SW 1271 (cell line): ENCODE measurements at places on chromosomes 1 and 21.

DNA sequence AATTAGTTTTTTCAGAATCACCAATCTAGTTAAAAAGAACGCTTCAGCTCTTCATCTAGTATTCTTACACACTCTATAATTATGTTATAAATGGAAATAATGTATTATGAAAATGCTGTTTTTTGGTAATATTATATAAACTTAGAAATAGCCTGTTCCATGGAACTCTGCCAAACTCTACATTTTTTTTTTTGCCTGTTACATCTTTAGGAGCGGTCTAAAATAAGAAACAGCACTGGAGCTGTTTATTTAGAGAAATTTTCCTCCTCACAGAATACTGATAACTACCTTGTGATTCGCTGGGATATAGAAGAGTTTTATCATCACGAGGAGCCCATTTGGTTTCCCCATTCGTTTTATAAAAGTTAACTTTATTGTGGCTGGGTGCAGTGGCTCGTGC, 58.5 kb downstream of the PKN2 start:
- DNase-seq = no peak

- DNase-seq = no peak
These were observed at the start of gene SYT2 for GRCh38 chr1:202710070-202711045. Gene SYT2 (minus strand): TSS chr1:202710454. CDS start chr1:202605772, 104,682 bp downstream.

DNA sequence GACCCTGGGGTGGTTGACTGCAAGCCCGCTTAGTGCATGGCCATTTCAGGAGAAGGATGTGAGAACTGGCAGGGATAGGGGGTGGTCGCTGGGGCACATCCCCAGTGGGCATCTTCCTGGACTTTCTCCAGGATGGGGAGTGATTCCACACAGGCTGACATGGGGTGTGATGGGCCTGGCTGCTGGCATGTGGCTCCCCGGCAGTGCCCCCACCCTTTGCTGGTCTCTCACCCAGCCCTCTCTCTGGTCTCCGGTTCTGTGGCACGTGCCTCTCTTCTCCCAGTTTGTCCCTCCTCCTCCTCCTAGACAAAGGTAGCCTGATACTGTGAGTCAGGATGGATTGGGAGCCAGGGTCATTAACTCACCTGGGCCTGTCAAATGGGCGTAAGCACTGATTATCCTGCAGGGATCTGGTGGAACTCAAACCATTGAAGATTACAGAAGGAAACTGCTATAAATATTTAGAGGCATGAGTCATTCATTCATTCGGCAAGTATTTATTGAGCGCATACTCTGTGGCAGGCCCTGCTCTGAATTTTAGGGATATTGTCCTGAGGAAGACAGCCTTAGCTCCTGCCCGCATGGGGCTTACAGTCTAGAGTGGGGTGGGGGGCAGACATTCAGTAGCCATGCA, 23.6 kb upstream of the EPS8L3 start:
- DNase-seq = no peak

- DNase-seq = no peak
These were observed 520.5 kb downstream of the SMYD3 start for GRCh38 chr1:245986404-245987218.

DNA sequence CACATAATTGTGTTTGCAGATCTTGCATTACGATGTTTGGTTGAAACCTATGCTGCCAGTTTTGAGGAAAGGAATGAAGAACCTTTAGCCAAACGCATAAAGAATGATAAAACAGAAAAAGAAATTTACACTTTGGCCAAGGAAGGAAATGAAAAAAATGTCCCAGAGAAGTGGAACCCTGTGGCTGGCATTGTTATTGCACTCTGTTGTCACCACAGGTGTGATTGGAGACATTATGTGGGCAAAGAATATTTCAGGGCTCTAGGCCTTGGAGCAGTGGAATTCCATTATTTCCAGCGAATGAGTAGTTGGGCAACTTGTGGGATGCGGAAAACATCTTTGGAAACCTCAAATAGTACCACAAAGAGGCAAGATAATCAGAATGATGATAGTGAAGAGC, 14.9 kb downstream of the TRMT13 start:
- DNase-seq = no peak

GRCh38 chr1:158078569-158079080, 85.2 kb downstream of the KIRREL1 start:
- DNase-seq = no peak

GRCh38 chr1:179925922-179926849, 28.4 kb upstream of the CEP350 start:
- no peak for DNase-seq

DNA sequence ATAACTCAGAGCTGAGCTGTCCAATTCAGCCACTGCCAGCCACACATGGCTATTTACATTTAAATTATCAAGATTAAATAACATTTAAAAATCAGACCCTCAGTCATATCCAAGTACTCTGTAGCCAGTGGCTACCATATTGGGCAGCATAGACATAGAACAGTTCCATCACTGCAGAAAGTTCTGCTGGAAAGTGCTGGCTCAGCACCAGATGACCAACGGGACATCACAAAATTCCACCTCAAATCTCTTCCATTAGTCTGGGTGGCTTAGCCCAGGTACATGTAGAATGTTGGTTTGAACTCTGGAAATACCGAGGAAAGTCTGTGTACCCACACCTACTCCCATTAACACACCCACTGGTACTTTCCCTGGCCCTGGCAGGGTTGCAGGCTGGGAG, 129.3 kb downstream of the ZSCAN20 start:
- DNase-seq = no peak

DNA sequence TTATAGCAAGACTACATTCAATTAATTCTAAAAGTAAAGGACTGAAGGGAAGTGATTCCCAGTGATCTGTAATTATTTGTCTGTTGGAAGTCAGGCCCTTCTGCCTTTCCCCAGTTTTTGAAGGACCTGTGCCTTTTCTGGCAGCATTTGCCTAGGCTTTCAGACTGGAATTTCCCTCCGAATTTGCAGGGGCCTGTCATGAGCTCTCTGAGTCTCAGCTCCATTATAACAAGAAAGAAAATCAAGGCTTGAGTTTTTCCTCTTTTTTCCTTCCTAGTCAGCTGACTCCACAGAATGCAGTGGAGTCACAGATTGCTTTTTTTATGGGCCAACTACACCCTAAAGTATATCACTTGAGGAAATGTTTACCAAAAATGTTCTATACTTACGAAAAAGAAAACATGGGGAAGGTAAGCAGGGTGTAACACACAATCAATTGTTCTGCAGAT, 1.1 kb downstream of the NR5A2 start:
- no peak for DNase-seq

DNA sequence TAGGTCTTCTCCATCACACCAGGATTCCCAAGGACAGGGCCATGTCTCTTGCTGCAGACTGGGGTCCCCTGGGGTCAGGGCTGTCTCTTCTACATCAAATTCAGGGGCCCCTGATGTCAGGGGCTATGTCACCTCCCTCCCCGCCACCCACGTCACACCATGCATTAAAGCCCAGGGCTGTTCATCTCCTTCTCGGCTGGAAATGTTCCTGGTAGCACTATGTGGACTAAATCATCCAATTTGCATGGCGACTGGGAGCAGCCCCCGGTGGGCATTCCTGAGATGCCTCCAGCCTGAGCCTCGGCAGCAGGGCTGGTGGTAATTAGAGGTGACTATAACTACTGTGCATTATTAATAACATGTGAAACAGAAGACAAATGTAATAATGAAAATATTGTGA, 151.7 kb upstream of the HMGB4 start:
- no peak for DNase-seq

DNA sequence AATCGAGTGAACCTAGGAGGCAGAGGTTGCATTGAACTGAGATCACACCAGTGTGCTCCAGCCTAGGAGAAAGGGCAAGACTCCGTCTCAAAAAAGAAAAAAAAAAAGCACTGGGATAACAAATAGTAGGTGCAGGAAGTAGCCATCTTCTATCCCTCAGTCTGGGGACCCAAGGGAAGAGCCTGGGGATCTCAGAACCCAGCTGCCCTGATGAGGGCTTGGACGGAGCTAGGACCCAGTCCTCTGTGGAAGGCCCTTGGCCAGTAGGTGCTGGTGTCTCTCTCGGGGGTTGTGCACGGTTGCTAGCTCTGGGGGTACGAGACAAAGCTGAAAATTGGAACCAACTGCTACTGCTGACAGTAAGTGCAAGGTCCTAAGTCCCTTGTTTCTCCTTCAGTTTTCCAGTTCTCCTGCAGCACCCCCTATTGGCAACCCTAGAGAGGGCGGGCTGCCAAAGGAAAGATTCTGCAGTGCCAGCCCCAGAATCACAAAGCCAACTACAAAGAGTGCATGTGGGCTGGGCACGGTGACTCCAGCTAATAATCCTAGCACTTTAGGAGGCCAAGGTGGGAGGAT, 57.6 kb upstream of the KIF1B start:
- no peak for DNase-seq

- no peak for DNase-seq
These were observed 26.2 kb downstream of the MPZL1 start for GRCh38 chr1:167747988-167748387.

DNA sequence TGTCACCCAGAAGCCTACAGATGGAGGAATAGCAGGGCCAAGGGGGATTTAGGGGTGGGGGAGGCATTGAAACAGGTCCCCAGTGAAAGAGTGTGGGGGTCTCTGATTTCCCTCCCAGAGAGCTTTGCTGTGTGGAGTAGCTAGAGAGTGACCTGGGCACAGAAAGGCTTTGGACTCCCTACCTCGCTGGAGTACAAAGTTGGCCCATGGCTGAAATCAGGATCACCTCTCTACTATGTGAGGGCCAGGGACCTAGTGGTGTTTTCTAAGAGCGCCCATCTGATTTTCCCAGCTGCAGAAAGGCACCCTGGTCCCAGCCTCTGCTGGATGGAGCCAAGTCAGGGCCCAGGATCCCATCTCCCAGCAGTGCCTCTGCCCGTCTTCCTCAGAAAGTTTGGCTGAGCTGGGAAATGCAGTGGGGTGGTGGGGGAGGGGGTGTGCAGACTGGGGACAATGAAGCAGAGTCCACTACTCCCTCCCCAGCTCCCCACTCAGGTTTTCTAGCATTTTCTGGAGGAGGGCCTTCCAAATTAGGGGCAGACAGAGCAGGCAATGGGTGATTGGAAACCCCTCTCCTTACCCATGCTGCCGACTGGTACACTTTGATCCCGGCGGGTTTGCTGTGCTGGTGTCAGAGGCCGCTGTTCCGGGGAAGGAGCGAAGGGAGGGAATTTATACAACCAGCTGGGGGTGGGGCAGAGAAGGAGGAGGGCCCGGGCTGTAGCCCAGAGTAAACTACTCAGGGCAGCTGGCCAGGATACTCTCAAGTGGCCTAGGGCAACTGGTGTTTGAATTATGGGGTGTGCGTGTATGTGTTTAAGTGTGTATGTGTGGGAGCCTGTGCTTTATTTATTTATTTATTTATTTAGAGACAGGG, at the start of gene SELENBP1:
Gene SELENBP1, minus strand, starts transcription at position 648 of the 877 bp plus-strand sequence. Its CDS starts 64 bp downstream, at position 584.
- no peak for DNase-seq

- no peak for DNase-seq
These were observed 308.8 kb downstream of the SMYD3 start for GRCh38 chr1:246198115-246198816.

DNA sequence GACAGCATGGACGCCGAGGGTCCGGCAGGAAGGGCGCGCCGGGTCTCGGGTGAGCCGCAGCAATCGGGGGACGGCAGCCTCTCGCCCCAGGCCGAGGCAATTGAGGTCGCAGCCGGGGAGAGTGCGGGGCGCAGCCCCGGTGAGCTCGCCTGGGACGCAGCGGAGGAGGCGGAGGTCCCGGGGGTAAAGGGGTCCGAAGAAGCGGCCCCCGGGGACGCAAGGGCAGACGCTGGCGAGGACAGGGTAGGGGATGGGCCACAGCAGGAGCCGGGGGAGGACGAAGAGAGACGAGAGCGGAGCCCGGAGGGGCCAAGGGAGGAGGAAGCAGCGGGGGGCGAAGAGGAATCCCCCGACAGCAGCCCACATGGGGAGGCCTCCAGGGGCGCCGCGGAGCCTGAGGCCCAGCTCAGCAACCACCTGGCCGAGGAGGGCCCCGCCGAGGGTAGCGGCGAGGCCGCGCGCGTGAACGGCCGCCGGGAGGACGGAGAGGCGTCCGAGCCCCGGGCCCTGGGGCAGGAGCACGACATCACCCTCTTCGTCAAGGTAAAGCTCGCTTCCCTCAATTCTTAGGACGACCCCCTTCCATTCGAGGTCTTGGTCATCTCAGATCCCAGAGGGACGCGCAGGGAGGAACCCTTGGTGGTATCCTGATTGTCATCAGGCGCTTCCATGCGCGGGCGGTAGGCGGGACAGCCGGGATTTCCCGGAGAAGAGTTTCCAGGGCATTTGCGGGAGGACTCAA, 1.6 kb downstream of the CLIC6 start:
- no peak for DNase-seq

- DNase-seq = no peak
These were observed 10.6 kb downstream of the SASS6 start for GRCh38 chr1:100122177-100122576.

- DNase-seq = no peak
These were observed 447.9 kb downstream of the PLA2G4A start for GRCh38 chr1:187276677-187277076.

DNA sequence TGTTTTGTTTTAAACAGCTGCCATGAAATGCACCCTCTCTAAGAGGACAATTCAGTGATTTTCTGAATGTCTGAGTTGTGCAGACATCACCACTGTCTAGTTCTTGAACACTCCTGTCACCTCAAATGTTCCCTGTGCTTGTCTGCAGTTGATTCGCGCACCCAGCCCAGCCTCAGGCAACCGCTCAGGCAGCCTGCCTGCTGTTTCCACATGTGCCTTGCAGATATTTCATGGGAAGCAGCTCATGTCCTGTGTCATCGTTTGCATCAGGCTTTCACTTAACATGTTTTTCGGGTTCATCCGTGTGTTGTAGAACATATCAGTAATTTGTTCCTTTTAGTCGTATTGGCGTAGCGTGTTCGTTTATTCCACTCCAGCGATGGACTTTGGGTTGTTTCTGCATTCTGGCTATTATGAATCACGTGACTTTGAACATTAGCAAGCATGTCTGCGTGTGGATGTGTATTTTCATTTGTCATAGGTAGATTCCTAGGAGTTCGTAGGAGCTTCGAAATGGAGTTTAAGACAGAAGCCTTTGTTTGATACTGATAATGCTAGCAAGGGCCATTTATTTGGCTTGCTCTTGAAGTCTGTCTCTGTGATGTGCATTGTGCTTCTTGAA, 12.1 kb downstream of the ADARB1 start:
- DNase-seq = no peak

GRCh38 chr1:43547538-43548072, 16.9 kb downstream of the PTPRF start:
- DNase-seq = no peak

GRCh38 chr21:16538936-16539440, 809.2 kb downstream of the USP25 start:
- DNase-seq = no peak

DNA sequence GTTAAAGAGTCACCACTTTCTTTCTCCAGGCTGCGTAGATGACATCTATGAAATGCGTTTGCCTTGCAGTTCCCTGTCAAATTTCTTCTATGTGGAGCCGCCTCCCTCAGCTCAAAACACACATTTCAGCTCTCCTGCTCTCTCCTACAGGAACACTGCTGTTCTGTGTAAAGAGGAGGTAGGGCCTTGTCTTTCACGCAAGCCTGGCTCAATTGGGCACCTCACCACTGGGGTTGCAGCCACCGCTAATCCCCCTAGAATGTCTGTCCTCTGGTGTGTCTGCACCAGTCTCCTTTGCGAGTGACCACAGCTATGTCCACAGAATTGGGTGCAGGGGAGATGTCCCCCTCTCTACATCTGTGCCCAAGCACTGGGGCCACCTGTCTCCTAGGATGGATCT, 31.8 kb upstream of the CFHR4 start:
- DNase-seq = no peak
